Sciatic nerve (tissue), 2 donors: ENCODE measurements at places on chromosomes 7 and 10. TPM values are rescaled to one million over a fixed set of nuclear protein-coding genes. Genes with fewer than 3 reads are reported as not detected.

GRCh38 chr10:3761021-3761686, 23.9 kb downstream of the KLF6 start:
- no peak for DNase-seq

GRCh38 chr10:130017631-130018022, 53.6 kb upstream of the EBF3 start:
- no peak for DNase-seq

DNA sequence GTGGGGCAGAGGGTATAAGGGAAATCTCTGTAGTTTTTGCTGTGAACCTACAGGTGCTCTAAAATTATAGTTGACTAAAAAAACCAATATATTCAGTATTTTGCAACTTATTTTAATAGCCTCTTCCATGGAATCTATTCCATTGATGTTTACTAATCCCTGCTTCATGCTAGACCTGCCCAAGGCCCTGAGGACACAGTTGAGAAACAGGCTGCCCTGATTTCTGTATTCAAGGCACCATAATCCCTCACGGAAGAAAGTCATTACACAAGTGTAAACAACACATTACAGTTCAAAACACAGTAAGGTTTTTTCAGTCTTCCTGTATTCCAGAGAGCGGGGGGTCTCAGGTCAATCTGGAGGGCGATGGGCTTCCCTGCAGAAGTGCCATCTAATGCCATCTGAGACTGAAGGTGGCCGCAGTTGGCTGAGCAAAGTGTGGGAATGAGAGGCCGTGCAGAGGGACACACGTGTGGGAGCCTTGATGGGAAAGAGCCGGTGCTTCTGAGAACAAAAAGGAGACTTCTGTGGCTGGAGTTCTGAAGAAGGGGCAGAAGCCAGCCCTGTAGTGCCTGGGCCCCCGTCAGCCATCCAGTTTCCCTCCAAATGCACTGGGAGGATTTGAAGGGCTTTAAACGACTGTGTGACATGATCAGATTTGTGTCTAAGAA, 146.9 kb downstream of the PTPN20 start:
- no peak for DNase-seq

Gene ZPBP
- total RNA-seq = not detected
